ENCODE measurements at places on chromosomes 7 and 10.

- no peak for DNase-seq
Measured at GRCh38 chr10:12568391-12569009, 219.2 kb downstream of the CAMK1D start.

GRCh38 chr7:94647295-94647694 lies 8.6 kb downstream of the SGCE start:
- DNase-seq: no peak

- DNase-seq: no peak
Measured at GRCh38 chr7:151454932-151455530, 15.1 kb upstream of the CRYGN start.

GRCh38 chr7:103114576-103115008 lies 34.3 kb downstream of the NAPEPLD start:
- DNase-seq: no peak

- no peak for DNase-seq
Measured at GRCh38 chr7:133873187-133873586, 254.0 kb upstream of the LRGUK start.

Measured in activated CD4-positive, alpha-beta T cell treated with anti-CD3 and anti-CD28 coated beads, Interleukin-2, amount 50 U/mL, for 1 hour (primary cell).